ENCODE measurements at places on chromosomes 4 and X.
A peak's percentile ranks its signal among the peaks of the same experiment; 100 is the strongest.

DNA sequence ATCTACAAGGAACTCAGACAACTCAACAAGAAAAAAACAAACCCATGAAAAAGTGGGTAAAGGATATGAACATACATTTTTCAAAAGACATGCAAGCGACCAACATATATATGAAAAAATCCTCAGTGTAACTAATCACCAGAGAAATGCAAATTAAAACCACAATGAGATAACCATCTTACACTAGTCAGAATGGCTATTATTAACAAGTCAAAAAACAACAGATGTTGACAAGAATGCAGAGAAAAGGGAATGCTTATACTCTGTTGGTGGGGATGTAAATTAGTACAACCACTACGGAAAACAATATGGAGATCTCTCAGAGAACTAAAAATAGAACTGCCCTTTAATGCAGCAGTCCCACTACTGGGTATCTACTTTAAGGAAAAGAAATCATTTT, 12.1 kb downstream of the NIPAL1 start:
- DNase-seq: no peak

GRCh38 chr4:142696334-142697122, 149.6 kb downstream of the INPP4B start:
- DNase-seq: no peak

- DNase-seq: no peak
These were observed 481.0 kb downstream of the SPRY1 start for GRCh38 chr4:123877551-123877950.

GRCh38 chrX:31269914-31270313, 198.1 kb upstream of the FTHL17 start:
- DNase-seq: no peak

GRCh38 chr4:91746551-91746950, 557.2 kb upstream of the GRID2 start:
- DNase-seq: no peak

DNA sequence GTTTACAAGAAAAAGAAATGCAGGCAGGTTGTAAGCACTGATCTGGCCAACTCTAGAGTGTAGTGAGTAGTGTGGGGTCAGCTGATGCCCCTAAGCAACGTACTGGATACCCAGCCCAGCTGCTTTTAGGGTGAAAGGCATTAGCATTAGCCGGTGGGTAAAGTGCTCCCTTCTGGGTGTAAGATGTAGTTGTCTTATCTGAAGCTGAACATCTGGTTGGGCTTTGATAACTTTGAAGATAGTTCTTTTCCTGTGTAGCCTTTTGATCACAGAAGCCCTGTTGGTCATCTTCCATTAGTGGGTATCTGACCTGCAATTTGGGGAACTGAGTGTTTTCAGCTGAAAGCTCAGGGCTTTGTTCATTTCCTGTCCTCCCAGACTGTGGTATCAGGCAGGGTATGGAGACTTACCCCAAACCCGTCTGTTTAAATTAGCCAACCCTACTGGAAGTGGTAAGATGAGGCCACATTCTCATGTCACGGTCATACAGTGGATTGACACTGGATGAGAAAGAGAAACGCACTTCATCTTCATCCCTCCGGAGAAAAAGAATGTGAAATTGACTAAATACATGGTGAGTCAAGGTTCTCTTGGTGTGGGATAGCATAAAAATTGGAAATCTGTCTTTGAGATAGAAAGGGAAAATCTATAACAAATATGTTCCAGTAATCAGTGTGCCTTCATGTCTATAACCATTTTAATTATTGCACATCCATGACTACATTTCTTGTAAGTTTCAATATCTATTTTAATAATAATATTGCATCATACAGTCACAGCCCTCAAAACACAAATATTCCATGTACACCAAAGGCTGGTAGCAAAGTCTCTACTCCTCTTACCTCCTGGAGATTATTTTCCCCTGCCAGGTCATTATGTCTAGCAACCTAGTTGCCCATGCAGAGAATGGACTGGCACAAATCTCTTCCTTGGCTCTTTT, 8.7 kb downstream of the RHOH start:
- no peak for DNase-seq

- DNase-seq: no peak
These were observed 142.5 kb upstream of the MED14 start for GRCh38 chrX:40877887-40878286.

- DNase-seq: peak; percentile 2
These were observed 408.2 kb downstream of the BCOR start for GRCh38 chrX:39689376-39690104.

DNA sequence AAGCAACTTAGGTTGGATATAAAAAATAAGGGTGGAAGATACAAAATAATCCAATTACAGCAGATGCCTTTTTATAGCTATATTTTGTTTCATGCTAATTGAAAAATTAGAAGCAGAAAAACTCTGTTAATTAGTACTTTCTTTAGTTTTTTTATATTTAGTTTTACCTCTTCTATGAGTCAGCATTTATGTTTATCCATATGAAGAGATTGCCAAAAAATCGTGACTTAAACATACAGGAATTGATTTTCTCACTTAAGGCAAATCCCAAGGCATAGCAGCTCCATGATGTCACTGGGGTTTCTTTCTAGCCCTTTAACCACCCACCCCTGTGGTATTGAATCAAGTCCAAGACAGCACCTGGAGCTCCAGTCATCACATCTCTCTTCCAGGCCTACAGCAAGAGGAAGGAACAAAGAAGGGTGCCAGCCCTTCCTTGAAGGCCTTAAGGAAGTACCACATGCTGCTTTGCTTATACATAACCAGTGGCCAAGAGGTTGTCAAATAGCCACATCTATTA, 365.8 kb upstream of the TENM3 start:
- DNase-seq: no peak

DNA sequence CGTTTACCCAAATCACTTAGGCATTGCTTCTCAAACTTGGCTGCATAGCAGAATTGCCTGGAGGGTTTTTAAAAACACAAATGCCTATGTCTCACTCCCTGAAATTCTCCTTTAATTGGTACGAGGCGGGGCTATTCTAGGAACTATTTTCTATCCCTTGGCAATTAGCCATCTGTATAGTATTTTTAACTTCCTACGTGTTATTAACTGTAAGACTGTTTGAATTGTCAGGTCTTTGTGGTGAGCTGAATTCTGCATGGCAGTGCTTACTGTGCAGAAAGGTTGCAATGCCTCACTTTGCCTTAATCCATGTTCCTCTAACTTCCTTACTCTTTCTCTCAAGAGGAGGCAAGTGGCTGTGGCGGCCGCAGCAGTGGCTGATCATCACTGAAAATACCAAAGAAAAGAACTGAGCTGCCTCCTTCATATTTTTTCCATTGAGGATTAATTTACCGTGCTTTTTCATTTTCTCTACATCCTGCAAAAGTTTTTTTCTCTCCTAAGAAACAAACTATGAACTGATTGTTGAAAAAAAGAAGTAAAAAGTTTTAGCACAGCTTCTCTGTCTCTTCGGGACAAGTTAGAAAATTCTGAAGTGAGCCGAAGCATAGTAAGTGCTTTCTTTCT, at the start of gene SHROOM3:
TSS of gene SHROOM3 (plus strand) at position 329 of the 627 bp plus-strand sequence. CDS start 824 bp downstream, outside the sequence.
- no peak for DNase-seq

- peak; percentile 49 for DNase-seq
These were observed 1.4 kb downstream of the RPS6KA3 start for GRCh38 chrX:20265221-20265725.

- DNase-seq: no peak
These were observed 121.4 kb downstream of the GPAT3 start for GRCh38 chr4:83657336-83657735.

Data from cerebellar cortex (tissue), 1 donor.